AG08395 (cell line): ENCODE measurements at places on chromosomes 16 and 17.
A peak's percentile ranks its signal among the peaks of the same experiment; 100 is the strongest.

- DNase-seq = no peak
Observed at GRCh38 chr17:37479025-37479424, 10.7 kb upstream of the DUSP14 start.

DNA sequence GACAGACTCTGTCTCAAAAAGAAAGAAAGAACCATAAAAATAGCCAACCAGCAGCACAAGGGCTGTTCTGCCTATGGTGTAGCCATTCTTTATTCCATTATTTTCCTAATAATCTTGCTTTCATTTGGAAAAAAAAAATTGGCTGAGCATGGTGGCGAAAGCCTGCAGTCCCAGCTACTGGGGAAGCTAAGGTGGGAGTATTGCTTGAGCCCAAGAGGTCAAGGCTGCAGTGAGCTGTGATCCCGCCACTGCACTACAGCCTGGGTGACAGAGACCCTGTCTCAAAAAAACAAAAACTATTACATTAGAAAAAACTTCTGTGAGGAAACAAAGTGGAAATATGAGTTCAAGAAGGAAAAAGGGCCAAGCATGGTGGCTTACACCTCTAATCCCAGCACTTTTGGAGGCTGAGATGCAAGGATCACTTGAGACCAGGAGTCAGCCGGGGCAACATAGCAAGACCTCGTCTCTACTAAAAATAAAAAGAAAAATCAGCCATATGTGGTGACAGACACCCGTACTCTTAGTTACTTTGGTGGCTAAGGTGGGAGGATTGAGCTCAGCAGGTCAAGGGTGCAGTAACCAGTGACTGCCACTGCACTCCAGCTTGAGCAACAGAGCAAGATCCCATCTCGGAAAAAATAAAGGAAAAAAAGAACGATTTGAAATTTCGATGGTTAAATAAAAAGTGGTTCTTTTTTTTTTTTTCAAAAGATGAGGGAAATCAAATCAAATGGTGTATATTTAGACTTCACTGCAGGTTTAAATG lies 2.5 kb downstream of the DCAKD start:
- no peak for DNase-seq

DNA sequence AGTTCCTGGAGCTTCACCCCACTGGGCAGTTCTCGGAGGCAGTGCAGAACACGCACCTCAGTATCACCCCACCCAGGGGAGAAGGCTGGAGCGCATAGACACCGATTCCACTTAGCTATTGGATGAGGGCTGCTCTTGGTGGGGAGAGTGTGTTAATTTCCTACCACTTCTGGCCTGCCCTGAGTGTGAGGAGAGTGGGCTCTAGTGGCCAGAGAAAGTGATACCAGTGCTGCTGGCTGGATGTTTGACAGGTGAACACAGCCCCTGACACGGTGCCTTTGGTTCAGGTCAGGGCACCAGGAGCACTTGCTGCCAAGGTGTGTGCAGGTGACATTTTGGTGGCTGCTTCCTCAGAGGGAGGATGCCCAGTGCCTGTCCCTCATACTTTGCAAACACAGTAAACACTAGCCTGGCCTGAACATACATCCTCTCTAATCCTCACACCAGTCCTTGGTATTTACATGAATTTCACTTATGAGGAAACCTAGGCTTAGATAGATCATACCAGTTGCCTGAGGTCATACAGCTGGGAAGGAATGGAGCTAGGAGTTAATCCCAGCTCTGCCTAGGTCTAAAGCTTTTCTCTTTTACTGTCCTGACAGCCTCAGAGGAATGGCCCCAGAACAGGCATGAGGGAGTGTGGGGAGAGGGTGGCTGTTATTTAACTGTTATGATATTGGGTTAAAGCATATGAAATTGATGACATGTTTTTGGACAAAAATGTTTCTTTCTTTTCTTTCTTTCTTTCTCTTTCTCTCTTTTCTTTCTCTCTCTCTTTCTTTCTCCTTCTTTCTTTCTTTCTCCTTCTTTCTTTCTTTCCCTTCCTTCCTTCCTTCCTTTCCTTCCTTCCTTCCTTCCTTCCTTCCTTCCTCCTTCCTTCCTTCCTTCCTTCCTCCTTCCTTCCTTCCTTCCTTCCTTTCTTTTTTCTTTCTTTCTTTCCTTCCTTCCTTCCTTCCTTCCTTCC lies 21.0 kb upstream of the ITGAX start:
- DNase-seq = no peak

GRCh38 chr17:26792486-26792885 lies 501.4 kb upstream of the WSB1 start:
- DNase-seq = no peak

GRCh38 chr16:58459344-58460218 lies 40.4 kb upstream of the NDRG4 start:
- peak; percentile 77 for DNase-seq

DNA sequence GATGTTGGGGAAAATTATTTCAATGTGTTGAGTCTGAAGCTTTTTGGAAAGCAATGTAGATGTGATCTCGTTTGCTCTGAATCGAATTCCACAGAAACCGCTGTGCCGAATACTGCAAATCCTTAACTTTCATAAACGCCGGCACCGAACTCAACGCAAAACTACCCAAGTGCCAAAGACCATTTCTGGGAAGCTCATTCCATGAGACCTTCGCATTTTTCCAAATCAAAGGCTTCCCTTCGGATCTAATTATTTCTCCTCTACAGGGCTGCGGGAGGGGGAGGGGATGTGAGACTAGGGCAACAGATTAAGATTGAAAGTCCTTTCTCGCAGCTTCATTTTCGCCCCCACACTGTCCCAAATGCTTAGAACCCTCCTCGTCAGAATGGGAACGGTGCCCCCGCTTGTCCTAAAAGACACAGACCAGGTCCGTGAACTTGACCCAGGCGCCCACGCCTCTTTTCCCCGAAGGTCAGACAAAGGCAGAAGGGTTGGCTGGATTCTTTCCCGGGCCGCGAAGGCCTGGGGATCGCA lies 4.0 kb downstream of the PRAC1 start:
- no peak for DNase-seq

DNA sequence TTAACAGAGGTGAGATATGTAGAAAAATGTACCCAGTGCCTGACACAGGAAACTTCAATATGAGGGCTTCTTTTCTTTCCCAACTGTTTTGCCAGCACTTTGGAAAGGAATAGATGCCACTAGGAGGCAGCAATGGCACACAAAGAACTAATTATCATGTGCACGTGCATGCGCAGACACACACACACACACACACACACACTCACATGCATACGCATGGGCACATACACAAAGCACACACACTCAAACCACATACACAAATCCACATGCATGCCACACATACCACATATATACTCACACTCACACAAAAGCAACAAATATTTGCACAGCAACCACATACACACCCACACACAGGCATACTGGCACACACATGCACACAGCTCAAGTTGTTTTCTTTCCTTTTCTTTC lies 8.8 kb upstream of the CEP112 start:
- peak; percentile 58 for DNase-seq

DNA sequence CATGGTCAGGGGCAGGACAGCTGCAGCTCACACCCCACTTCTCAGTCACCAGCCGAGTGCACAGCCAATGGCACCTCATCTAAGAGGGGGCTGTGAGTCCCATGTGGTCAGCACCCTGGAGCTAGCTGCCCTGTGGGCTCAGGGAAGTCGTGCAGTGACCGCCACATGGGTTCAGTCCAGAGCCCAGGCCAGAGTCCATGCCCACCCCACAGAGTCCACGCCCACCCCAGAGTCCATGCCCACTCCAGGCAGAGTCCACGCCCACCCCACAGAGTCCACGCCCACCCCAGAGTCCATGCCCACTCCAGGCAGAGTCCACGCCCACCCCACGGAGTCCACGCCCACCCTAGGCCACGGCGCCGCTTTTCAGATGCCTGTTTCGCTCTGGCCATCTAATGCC lies 24.1 kb downstream of the SLC7A5 start:
- DNase-seq = no peak

DNA sequence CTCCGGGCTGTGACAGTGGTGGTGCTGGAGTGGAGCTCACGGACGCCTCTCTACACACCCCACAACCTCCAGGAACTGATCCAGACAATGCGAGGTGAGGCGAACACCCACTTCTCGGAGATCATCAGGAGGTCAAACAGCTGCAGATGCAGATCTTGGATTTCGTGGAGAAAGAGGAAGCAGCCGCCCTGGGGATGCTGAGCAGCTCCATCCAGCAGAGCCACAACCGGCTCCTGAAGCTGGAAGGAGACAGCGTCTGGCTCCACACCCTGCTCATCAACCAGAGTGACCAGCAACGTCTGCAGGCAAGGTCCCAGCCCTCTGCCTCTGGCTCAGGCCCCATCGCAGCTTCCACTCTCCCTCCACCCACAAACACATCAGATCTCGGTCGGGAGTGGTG lies 13.2 kb upstream of the SLC16A5 start:
- DNase-seq = no peak

GRCh38 chr16:9135797-9136196 lies 44.4 kb downstream of the HAPSTR1 start:
- DNase-seq = no peak

GRCh38 chr16:22326771-22327445 lies 29.7 kb downstream of the POLR3E start:
- DNase-seq = no peak

- DNase-seq = no peak
Observed at GRCh38 chr16:67163164-67163998, 1.2 kb upstream of the HSF4 start.

DNA sequence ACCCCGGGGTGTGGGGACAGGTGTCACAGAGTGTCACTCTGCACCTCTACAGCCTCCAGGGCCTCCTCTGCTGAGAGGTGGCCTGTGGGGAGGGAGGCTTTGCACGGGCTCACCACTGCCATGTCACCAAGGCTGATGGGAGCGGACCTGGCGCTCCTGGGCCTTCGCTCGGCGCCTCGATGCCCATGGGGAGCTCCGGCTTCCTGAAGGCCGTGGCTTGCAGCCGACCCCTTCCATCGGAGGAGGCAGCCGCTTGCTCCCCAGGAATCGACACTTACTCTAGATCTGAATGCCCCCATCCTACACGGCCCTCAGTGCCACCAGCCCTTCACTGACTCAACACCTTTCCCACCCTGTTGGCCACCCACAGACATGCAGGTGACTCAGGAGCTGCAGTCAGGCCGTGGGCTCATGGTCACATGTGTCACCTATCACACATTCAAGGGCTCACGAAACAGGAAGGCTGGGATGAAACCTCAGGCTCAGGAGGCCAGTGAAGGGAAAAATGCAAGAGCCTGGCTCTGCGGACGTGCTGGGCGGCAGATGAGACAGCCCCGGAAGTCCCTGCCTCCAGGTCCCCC lies 11.9 kb downstream of the LGALS3BP start:
- no peak for DNase-seq

- DNase-seq = no peak
Observed at GRCh38 chr17:74280093-74280513, 6.1 kb downstream of the DNAI2 start.

- peak; percentile 95 for DNase-seq
Observed at GRCh38 chr17:79038545-79039135, 14.7 kb downstream of the C1QTNF1 start.

GRCh38 chr16:81623365-81624102 lies 155.6 kb upstream of the PLCG2 start:
- DNase-seq = peak; percentile 63

DNA sequence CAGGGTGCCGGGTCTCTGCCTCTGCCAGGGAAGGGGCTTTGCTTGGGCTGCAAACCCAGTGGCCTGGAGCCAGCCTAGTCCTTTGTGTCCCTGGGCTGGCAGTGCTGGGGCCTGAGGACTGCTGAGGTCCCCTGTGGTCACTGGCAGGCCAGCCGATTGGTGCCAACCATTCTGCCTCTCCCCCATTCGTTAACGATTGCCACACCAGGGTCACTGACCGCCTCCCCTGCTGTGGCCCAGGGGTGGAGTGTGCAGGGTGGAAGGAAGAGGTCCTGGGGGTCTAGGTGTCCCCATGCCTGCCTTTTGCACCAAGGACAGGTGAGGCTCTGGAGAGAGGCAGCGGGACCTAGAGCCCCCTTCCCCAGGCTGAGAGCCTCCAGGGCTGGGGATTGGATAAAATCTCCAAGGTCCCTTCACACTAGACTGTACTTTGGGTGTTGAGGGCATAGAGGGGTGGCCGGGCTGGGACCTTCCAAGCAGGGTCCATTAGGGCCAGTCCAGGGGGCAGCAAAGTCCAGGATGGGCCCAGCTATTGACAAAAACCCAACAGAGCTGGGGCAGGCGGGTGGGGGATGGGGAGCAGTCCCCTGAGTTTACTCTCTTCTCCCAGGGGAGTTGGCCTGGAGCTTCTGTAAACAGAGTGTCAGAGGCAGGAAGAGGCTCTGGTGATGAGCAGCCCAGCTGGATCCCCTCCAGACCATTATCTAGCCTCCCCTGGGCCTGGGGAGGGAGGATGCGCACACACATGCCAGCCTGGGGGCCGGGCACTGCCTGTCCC lies 1.1 kb downstream of the VASN start:
- peak; percentile 69 for DNase-seq

DNA sequence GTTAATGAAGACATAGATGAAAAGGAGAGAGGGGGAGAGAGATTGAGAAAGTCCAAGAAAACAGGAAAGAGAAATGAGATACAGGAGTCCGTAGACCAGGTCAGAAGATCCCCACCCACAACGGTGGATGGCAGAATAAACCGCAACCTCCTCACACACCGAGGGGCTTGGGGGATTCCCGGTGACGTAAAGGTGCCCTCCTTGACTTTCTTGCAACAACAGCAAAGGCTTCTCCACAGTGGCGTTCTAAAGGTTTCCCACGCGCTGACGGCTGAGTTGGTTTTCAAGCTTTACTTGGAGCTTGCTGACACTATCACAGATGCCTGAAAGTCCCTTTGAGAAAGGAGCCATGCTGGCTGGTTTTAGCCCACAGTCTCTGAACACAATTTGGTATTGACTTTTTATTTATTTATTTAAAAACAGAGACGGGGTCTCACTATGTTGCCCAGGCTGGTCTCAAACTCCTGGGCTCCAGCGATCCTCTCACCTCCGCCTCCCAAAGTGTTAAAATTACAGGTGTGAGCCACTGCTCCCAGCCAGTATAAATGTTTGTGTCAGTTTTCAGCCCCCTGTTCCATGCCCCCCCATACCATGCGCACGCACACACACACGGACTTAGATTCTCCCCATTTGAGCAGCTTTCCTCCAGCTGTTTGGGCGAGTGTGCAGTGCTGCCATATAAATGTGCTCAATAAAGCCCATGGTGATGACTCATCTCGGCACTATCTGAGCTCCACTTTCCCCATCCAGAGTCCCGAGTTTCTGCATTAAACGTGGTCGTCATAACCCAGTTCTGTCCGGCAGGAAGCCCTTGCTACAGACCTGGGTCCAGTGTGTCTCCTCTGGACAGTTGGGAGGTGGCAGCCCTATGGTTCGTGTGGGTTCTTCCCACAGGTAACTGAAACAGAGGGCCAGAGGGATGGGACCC lies 33.0 kb upstream of the SEC14L1 start:
- DNase-seq = peak; percentile 60

GRCh38 chr17:77973953-77974352 lies 15.4 kb downstream of the TNRC6C start:
- no peak for DNase-seq

DNA sequence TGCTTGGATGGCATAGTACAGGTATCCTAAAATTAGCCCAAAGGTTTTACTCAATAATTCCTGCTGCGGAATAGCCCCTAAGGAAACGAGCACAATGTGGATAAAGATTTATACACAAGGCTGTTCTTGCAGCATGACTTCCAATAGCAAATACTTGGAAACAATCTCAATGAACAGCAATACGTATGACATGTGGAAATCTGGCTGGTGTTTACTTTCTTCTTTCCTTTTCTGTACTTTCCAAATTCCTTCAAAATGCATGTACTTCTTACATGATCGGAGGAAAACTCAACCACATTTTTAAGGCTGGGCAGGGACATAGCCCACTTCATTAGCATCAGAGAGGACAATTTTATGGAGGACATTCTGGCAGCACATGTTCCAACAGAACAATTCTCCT lies 86.6 kb downstream of the C16orf95 start:
- DNase-seq = no peak
